ENCODE measurements at places on chromosomes 2 and 18.

DNA sequence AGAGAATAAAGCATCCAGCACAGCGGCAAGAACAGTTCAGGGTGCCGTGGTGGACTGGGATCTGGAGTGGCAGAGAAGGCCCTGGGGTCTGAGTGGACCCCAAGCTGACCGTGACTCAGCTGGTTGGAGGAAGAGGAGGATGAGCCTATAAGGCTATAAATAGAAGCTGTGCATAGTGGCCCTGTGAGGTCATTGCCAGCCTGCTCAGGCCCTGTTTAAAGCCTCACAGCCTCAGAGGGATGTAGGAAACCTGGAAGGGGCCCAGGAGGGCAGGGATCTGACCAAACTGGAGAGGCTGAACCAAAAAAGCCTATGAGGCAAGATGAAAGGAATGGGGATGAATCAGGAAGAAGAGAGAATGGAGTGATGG is 11.3 kb upstream of the DES start:
- DNase-seq = peak; percentile 90

DNA sequence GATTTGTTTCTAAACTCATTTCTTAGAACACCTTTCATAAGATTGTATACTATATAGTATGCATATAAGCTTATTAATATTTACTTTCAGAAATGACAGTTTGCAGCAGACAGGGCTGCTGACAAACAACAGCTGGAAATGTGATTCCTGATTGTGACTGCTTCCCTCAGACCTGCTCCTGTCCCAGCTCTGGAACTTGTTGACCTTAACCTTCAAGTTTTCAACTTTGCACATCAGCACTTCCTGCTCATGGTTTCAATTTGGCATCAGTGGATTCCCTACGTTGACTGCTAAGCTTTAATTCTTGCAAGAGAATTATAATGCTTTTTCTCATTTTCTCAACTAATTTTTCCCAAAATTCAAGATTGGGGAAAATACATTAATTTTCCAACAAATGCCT is 459.2 kb upstream of the ACVR2A start:
- DNase-seq = no peak

GRCh38 chr18:78566720-78567119 is 412.9 kb upstream of the SALL3 start:
- DNase-seq = no peak

- no peak for DNase-seq
These were observed 111.7 kb downstream of the ACOXL start for GRCh38 chr2:110843959-110844510.

- DNase-seq = no peak
These were observed 17.1 kb upstream of the NFE2L2 start for GRCh38 chr2:177281400-177282180.

DNA sequence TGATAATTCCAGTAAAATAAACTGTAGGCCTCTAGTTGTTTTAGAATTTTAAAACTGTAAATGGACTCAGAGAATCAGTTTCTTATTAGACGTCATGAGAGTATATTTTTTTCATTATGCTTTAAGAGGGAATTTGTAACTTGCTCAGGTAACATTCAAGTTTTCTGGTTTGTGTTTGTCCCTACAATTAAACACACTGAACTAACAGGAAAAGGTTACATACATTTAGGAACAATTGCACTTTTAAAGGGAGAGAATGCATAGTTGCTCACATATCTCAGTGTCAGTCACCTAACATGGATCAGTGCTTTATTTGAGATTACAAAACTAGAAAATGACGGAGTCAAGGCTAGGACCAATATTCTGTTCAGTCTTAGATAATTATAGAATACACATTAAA is 3.1 kb downstream of the COL3A1 start:
- DNase-seq = no peak

DNA sequence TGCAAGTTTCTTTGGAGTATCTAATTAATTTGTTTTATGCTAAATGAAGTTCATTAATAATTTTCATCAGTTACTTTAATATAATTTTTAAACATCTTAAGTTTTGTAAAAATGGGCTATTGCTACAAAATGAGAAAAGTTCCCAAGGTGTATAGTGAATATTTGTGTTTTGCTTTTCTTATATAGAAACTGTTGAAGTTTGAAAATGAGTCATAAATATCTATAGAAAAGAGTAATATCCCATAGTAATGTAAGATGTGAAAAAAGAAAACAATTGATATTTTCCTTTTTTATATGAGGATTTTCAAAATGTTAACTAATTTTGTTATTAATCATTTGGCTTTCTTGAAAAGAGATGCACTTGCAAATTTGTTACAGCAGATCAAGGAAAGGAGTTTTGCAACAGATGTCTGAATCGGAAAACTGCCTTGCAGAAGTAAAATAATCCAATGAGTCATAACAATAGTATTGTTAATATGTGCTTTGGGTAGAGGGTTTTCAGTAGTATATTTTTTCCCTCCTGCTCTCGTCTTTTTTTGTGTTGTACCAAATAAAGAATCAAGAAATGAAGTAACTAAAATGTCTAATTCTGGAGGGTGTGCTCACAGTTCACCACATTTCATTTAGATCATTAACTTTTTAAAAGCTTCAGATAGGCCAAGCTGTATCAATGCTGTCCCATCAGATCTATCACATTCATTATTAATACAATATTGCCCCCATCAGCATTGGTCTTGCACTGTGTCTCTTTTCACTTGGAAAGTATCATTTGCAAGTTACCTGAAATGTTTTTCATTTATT is 15.5 kb downstream of the DUSP19 start:
- DNase-seq = no peak

DNA sequence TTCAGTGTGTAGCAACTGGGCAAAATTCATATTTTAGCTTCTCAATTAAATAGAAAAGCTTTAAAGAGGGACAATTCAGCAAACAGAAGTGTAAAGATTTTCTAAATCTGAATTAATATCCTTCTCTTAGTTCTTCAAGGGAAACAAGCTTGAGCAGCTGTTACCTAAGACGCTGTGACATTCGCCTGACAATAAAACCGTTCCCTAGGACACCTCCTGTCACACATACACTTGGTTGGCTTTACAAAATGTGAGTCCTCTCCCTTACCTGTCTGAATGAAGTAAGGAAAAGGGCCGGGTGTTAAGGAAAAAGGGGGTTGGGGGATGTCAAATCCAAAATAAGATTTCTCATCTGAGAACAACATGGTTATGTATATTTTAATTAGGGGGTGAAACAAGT is 2.1 kb downstream of the SERTAD2 start:
- DNase-seq = no peak

DNA sequence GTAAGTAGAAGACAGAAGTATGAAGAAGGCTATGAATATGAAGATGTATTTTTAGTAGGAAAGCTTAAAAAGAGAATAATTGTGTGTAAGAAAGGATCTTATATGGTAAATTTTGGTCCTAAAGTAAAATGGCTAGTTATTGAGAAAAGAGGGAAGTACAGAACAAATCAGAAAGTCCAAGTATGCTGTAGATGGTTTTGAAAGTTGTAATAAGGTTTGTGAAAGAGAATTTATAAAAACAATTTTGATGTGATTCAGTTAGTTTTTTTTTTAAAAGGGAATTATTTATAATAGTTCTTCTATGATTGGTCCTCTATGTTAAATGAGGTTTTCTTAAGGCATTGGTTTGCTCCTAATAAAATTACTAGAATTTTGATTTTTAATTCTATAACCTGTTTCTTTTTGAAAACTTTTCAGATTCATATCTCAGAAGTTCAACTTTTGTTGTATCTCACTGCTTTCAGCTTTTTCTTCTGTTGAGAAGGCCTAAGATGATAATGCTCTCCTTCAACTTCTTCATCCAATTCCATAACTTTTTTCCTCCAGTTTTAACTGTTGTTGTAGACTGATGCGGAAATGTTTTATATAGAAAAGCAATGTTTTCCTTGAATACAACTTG is 322.7 kb downstream of the NOL4 start:
- no peak for DNase-seq

GRCh38 chr18:13375302-13376255 is 157.0 kb downstream of the LDLRAD4 start:
- peak; percentile 62 for DNase-seq

DNA sequence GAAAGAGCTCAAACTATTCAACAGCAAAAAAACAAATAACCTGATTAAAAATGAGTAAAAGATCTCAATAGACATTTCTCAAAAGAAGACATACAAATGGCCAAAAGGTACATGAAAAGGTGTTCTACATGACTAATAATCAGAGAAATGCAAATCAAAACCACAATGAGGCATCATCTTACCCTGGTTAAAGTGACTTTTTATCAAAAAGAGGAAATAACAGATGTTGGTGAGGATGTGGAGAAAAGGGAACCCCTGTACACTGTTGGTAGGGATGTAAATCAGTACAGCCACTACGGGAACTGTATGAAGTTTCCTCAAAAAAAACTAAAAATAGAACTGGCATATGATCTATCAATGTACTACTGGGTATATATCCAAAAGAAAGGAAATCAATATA is 39.8 kb upstream of the TMEM163 start:
- no peak for DNase-seq

DNA sequence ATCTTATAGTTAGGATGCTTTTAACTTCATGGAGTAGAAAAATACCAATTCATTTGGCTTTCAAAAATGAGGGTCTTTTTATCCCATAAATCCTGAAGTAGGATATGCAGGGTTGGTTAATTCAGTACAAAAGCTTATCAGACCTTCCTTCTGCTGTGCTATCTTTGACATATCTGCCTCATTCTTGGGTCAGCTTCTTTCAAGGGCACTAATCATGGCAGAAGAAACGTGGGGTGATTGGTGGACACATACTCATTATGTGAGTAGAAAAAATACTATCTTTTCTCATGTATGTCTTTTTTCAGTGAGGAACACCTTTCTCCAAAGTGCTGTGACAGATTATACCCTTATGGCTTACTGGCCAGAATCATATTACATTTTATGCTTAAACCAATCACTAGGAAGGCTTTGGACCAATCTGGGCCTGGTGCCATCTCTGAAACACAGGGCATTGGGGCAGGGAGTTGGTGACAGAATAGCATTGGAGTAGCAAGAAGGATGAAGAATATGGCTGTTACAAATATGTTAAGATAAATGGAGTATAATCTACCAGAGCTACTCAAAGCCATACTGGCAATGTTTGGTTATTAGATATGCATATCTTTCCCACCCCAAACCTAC is 10.1 kb downstream of the UGP2 start:
- DNase-seq = no peak

DNA sequence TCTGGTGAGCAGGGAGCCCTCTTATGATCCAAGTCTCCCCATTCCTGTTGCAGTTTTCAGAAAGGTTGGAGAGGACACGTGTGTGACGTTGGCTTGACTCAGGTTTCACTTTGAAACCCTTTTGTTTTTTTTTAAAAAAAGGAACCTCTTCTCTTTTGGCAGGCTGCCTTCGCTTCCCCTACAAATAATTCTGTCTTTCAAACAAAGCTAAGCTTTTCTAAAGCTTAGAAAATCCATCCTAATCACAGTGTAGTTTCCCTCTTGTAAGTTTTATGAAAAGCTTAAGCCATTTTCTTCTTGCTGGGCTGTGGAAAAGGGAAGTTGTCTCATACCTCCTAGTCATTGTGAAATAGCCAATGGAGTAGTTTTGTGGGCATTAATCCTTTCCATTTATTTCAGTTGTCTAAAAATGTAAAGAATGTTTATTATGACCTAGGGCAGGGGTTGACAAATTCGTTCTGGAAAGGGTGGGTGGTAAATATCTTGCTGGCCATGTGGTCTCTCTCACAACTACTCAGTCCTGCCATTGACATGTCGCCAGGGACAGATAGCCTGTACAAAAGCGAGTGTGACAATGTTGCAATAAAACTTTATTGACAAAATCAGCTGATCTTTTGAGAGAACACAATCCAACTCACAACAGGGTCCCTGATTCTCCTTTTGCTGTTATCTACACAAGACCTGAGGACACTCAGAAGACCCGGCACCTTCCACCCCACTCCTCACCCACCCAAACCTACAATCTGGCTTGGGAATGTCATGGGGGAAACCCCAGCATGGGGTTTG is 878.8 kb downstream of the RNF144A start:
- DNase-seq = no peak

- DNase-seq = no peak
These were observed 41.2 kb downstream of the RALBP1 start for GRCh38 chr18:9516437-9517064.

- no peak for DNase-seq
These were observed 213.8 kb downstream of the SH3BP4 start for GRCh38 chr2:235165631-235166030.

- DNase-seq = no peak
These were observed 35.2 kb downstream of the CYRIA start for GRCh38 chr2:16630463-16630862.

DNA sequence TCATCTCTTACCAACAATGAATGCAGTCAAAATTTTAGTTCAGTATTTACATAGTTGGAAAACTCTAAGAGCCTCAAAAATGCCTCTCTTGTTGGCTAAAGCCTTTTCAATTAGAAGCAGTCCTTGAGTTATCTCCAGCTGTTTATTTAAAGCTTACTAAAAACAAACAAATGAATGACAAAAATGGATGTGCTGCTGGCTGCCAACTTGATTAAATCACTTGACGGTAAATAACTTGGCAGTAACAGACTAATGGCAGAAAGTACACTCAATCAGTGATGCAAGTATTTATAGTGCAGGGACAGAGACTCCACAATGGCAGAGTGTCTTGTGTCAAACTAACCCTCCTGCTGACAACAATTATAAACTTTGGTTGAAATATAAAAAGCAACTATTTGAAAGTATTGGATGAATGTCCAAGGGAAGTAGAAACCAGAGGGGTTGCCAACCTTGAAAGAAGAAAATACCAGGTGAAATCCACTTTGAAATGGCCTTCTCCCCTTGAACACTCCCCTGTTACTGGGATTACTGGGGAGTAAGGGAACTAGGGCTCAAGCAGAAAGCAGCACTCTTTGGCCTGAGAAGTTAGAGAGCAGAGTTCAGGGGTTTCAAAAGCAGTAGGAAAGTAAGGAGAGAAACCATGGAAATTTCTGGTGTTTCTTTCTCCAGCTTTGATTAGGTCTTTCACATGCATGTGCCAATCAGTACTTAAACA is 245.2 kb upstream of the SPHKAP start:
- DNase-seq = no peak

DNA sequence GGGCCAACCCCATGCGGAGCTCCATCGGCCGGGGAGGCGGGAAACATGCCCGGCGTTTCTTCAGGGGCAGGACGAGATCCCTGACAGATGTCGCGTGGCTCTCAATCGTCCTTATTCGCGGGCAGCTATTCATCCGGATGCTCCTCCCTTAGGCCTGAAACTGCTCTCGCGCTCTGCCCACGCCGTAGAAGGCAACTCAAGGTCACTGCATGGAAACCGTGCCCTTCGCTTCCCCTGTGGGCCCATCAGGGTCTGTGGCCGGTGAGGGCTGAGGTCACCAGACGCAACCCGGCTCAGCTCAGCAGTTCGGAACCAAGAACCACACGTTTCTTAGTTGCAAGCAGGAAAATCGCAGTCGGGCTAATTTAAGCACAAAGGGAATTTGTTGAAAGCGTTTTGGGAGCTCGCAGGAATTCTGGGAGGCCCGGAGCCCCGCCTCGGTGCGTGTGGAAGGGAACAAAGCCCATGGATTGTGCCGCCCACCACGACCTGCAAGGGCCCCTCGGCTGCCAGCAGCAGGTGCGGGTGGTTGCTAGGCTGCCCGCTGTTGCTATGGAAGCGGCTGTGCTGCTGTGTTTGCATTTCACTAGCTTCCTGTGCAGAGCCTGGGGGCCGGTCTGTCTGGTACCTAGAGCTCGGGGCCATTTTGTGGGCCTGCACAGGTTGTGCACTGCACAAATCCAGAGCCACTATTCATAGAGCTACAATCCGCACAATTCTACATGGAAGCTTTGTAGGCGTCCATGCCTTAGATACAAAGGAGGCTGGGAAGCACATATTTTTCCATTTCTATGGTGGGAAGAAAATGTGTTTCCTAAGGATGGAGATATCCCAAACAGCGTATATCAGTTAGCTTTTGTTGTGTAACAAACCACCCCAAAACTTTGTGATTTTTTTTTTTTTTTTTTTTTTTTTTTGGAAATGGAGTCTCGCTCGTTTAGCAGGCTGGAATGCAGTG is 6.0 kb upstream of the ALLC start:
- no peak for DNase-seq

- DNase-seq = no peak
These were observed 24.6 kb downstream of the RAMP1 start for GRCh38 chr2:237883951-237884446.

Measured in AG04449 (cell line).